Stimulated activated CD8-positive, alpha-beta memory T cell treated with anti-CD3 and anti-CD28 coated beads, Interleukin-4, amount 100 ng/mL, for 1 hour (primary cell): ENCODE measurements at places on chromosomes 5 and 9.

DNA sequence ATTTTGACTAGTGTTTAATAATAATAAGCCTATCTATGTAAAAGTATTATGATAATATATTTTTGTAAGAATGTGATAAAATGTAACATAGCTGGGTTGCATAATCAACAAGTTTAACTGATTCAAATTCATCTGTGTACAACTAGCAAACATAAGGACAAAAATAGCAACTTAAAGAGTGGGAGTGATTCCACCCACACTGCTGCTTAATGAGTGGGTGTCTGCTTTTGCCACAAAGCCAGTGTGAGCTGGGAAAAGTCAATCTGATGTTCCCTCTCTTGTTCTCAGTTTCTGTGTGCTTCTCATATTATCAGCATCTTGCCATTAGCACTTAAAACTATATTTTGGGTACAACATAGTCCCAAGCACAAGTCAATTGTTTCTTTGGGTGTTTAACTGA, 111.1 kb upstream of the DPYSL3 start:
- DNase-seq = no peak

DNA sequence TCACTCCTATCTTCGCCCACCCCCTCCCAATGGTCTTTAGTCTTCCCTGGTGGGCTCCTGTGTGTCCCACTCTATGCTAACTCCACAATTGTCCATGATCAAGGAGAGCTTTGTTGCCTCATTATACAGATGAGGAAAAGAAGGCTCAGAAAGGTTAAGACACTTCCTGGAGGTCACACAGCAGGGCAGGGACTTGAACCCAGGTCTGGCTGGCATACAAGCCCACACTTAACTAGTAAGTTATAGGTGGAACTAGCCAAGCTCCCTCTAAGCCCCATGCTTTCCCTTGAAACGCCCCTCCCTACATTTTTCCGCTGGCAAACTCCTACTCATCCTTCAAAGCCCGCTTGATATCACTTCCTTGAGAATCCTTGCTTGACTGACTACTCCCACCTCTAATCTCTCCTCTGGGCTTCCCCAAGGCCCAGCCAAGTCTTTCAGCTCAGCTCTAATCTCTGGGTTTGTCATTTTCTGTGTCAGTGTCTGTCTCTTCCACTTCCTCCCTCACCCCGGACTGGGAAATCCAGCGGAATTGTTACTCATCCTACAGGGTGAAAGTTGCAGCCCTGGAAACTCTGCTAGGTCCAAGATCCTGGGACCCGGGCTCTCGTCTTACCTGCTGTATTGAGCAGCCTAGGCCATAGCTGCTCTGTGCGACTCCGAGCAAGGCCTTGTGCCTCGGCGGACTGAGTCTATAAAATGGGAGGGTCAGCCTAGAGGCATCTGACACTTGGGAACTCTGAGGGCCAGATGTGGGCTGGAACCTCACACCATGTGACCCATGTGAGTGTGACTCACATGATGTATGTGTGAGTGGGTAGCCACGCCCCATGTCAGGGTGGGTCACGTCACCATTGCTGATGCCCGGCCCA, 144.5 kb downstream of the GAPVD1 start:
- no peak for DNase-seq

- no peak for DNase-seq
Measured at GRCh38 chr9:75889977-75890471, 449 bp upstream of the PCSK5 start.

DNA sequence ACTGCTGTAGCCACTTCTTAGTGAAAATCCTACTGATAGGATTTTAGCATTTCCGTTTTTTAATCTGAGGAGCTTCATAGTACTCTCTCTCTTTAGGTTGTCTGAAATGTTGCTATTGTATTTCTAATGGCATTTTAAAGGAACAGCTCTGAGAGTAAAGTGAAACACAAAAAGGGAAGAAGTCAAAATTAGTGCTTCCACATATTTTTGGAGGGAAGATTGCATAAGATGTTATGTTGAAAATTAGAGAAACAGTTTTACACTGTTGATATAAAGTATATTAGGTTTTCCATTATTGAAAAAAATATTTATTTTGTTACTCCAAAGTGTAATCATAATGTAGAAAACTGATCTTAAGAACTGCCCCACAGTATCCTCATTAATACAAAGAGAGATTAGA, 525.1 kb downstream of the TAF11L14 start:
- DNase-seq = no peak

- no peak for DNase-seq
Measured at GRCh38 chr5:135814316-135814715, 20.1 kb upstream of the SLC25A48 start.

GRCh38 chr5:6743161-6743560, 29.9 kb downstream of the TENT4A start:
- no peak for DNase-seq

DNA sequence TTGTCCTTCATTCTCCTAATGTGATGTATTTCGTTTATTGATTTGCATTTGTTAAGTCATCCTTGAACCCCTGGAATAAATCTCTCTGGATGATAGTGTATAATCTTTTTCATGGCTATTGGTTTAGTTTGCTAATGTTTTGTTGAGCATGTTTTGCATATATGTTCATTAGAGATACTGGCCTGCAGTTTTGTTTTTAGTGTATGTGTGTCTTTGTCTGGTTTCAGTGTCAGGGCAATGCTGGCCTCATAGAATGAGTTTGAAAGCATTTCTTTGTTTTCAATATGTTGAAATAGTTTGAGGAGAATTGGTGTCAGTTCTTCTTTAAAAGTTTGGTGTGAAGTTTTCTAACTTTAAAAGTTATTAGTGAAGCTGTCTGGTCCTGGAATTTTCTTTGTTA, 149.6 kb upstream of the ATP10B start:
- no peak for DNase-seq

DNA sequence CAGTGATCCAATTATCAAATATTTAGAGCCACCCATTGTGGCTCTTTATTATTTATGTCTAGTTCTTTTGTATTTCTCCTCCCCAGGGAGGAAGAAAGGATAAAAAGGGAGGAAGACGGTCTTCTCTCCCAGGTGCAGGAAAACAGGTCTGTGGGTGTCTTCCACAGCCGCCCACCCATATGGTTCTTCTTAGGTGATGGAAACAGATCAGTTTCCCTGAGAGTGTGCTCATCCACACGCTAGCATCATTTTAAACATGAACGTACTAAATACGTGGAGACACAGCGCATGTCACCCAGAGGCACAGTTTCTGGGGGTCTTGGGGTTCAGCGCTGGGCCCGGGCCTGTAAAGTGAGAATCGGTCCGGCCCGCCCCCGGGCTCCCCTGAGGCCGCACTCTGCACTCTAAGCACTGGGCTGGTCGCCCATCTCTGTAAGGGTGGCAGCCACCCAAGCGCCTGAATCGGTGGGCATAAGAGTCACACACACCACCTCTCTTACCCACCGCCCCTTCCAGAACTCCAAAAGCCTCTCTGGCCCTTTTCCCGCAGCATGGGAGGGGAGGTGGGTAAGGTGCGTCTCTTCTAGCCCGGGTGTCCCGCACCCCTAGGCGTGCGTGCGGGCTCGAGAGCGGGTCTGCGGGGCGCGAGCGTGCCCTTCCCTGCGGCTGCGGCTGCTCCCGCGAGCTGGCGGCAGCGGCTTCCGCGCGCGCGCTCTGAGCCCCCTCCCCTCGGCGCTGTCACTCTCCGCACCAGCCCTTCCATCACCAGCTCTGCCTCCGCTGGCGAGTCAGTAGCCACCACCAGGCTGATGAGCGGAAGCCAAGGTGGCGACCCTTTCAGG, 1.3 kb downstream of the PTCH1 start:
- DNase-seq = no peak

- DNase-seq = peak; percentile 13
Measured at GRCh38 chr5:74326571-74327338, 313.8 kb downstream of the ENC1 start.

GRCh38 chr9:127890053-127890452, 9.3 kb downstream of the ST6GALNAC6 start:
- DNase-seq = no peak

DNA sequence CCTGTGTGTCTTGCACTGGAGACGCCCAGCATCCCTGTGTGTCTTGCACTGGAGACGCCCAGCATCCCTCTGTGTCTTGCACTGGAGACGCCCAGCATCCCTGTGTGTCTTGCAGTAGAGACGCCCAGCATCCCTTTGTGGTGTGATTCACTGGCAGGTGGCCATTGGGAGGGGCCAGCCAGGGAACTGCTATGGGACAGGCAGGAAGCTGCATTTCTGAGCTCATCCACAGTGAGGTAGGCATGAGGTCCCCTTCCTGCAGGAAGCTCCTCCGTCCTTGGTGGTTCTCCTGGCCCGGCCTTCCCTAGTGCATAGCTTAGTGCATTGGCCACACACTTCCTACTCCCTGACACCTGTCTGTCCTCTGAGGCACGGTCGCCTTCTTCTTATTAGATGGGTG, 43.5 kb downstream of the IRX1 start:
- DNase-seq = no peak

DNA sequence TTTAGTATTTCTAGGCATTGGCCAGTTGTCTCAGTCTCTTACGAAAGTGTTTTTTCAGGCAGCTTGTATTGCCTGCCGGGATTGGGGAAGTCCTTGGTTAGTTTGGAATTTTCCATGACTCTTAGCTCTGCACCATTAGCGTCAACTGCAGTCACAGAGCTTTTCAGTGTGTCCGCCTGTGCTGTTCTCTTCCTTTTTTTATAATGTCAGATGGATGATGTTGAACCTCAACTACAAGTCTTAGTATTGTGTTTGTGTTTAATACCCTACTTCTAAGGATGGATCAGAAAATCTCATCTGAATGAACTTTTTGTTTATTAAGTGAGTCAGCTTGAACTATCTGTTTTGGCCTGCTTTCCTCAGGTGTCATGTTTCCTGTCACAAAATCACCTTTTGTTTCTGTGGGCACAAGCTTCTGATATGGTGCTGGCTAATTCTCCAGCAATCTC, 33.1 kb downstream of the ATP6V0E1 start:
- no peak for DNase-seq

DNA sequence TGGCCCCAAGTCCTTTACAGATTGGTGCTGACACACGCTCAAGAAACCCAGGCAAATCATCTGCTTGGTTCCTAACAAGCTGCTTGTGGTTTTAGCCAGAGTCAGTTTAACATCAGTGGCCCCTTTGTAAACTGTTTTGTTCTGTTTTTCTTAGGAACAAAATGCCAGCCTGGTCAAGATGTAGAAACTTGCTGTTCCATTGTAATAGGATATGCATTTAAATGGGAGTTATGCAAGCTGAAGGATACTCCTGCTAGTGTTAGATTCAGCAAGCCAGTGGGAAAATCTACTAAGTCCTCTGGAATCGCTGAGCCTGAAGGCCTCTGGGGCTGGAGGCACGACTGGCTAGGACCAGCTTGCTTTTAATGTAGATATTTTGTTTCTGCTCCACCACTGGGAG, 391.1 kb downstream of the TLE4 start:
- no peak for DNase-seq

DNA sequence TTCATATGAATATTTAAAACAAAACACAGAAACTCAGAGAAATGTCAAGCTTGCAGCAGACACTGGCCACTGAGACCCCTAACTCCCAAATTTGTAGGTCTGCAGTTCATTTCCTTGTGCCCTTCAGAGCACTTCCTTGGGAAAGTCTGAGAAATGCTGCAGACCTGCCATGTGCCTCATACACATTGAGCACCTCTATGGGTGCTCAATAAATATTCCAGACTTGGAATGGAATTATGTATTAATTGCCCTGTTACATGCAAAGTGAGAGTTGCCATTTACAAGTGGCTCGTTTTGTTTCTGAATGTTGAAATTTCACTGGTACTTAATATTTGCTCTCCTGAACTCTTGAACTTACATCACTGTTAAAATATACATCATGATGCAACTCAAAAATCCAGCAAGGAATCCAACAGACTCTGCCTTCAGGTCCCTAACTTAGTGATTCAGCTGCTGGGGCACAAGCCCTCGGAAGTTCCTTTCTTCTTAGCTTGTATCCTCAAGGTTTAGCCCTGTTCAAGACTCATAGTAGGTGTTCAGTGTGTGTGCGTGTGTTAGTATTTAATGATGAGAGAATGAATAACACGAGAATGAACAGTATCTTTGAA, 90.6 kb downstream of the PTCD2 start:
- DNase-seq = no peak

DNA sequence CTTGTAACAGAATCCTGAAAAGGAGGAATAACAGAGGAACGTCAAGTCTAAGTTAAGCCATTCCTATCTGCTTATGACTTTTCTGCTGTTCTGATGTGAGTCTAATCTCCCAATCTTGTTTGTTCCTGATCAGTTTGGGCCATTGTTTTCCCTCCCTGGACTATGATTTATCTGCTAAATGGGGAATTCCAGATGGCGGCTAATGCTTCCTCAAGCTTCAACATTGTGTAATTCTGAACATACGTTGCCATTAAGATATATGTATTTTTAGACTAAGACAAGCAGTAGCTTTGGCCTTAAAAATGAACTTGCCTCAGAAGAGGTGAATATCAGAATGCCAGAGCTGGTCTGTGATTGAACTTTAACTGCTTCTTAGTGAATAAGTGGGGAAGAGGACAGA, 142.7 kb downstream of the PRKACG start:
- DNase-seq = no peak

GRCh38 chr5:2320611-2321010, 430.9 kb downstream of the IRX2 start:
- no peak for DNase-seq

DNA sequence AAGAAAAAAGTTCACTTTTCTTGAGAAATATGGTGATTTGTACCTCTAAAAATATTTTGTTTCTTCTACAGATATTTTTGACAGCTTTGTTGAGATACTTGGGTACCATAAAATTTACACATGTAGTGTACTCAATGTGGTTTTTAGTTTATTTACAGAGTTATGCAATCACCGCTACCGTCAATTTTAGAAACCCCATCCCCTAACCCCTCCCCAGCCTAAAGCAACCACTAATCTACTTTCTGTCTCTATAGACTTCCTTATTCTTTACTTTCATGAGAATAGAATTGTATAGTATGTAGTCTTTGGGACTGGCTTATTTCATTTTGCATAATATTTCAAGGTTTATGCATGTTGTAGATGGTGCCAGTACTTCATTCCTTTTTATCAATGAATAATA, 45.0 kb upstream of the TDRD7 start:
- DNase-seq = no peak

GRCh38 chr5:76204713-76205112, 121.5 kb downstream of the SV2C start:
- no peak for DNase-seq

GRCh38 chr5:3839151-3839550, 243.5 kb downstream of the IRX1 start:
- DNase-seq = no peak

GRCh38 chr9:70639853-70640814, 225.7 kb upstream of the KLF9 start:
- DNase-seq = no peak

DNA sequence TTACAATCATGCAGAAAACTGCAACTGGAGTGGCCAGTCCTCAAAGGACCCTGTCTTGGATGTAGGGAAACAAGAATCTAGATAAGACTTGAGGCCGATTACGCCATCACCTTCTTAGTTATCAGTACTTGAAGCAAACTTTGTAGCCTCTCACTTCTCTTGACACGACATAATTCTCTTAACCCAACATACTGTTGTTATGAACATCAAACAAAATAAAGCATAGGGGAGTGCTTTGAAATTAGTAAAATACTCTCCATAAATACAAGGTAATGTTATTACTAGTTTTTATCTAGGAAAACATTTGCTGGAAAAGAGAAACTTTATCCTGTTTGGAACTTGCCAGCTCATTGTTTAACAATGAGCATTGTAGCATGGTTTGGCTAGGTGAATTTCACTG, 574.9 kb upstream of the DMAC1 start:
- no peak for DNase-seq
